ENCODE measurements at places on chromosomes 2 and 18.

- ATAC-seq, result no peak
Observed at GRCh38 chr2:71380665-71381064, 49.1 kb downstream of the ZNF638 start.

- peak; percentile 74 for ATAC-seq
Observed at GRCh38 chr2:190791347-190791975, 89.2 kb upstream of the GLS start.

DNA sequence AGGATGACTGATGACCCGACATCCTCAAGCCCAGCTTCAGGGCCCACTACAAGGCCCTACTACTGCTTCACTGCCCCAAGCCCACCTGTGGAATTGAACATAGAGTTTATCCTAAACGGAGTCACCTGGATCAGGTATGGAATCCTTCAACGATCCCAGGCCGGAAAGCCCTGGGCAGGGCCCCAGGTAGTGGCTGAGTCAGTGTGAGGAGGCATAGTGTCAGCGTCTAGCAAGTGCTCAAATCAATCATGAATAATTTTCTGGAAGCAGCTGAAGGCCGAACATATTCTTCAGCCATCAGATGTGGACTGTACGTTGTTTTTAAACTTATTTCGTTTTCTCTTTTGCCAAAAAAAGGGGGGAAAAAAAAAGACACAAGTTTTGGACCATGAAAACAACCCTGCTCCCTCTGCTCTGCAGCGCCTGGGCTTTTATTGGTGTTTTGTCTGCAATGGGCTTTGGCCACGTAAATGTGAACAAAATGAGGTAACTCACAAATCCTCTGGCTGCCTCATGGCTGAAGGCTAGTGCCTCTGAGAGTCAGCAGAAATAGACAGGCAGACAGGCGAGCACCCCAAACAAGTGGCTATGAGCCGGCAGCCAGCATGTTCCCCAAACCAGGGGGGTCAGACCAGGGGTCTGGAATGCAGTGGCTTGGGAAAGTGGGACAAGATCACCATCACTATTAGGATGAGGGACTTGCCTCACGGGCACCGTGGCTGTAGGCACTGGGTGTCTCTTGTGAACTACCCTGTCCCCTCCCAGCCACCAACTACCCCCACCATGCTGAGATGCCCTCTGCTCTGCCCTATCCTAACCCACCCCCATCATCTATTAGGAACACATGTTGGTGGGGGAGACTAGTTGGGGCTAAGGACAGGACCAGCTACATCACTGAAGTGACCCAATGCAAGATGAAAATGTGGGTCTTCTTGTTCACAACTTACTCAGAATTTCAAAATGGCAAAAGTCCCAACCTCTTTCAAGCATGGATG is 51.4 kb downstream of the TTC32 start:
- ATAC-seq, result no peak

- peak; percentile 22 for ATAC-seq
Observed at GRCh38 chr2:62999905-63000304, 50.7 kb upstream of the OTX1 start.

DNA sequence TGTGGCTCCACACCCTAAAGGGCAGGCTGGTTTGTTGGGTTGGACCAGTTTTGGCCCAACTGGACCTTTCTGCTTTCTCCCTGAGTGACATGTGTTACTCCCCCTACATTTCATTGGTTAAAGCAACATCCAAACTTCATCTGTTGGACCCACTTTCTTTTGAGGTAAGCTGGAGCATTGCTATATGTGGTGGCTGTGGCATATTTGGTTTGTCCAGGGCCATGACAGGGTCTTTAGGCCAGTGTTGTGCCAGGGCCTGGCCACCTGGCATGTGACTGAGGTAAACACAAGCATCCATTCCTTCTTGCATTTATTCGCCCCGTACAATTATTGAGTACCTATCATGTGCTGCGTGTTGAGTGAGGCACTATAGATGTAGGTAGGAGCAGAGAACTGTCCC is 36.8 kb upstream of the MARCO start:
- ATAC-seq, result peak; percentile 43

DNA sequence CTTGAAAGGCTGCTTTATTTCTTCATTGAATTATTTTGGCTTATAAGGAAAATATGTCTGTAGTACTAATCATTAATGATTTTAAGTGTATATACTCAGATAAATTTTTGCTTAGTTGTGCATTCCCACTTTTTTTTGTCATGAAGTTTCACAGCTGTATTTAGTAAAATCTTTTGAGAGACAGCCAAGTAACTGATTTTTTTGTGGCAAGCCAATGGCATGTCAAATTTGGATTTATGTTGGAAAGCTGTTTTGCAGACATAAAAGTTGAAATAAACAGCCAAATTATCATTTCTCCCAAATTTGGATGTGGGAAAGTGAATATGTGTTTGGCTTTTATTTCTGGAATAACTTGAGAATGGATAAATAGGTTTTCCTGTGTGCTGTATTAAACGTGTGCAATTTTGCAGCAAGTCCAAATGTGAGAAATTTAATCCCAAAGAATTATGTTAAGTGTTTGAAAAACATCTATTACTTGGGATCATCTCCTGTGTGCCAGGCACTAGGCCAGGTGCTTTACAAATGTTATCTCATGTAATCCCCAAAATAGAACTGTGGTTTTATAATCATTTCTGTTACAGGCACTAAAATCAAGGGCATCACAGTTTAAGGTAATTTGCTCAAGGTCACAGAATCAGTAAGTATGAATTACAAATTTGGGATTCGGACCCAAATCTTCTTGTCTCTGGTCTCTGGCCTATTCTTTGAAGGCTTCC is 160.4 kb downstream of the PTPRM start:
- ATAC-seq, result no peak

GRCh38 chr2:216279031-216279430 is 93.3 kb downstream of the MARCHF4 start:
- ATAC-seq, result no peak

Measured in esophagus mucosa (tissue), 1 donor.